Activated CD4-positive, alpha-beta T cell treated with anti-CD3 and anti-CD28 coated beads, Interleukin-2, amount 50 U/mL, for 48 hours (primary cell): ENCODE measurements at places on chromosomes 3 and 15.
A peak's percentile ranks its signal among the peaks of the same experiment; 100 is the strongest.

GRCh38 chr15:67564968-67565345 is 22.5 kb downstream of the MAP2K5 start:
- DNase-seq = no peak

GRCh38 chr15:46151786-46152185 is 517.0 kb downstream of the SQOR start:
- no peak for DNase-seq

DNA sequence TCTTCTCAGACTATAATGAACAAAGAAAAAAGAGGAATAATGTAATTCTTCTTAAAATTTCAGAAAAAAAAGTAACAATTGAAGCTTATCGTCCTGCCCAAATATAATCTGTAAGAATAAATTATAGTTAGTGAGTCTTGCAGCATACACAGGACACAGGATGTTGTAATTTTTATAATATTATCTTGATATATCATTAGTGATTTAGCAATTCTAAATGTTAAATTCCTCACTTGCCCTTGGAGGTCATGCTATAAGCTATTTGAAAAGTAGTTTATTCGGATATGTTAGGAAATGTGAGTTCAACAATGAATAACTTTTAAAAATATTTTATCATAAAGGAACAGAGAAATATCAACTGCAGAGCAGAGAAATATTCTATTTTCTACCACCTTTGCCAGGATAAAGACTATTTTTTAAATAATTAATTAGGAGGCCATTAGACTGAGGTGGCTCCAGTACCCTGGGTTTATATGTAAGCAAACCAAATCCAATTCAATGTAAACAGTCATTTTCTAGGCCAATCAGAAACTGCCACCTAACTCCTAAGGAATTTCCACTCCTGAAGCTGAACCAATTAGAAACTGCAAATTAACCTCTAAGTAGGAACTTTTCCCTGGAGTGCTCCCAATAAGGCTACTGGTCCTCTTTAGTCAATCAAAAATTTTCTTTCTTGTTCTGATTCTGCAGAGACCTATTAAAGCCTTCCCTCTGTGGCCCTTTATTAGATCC is 1109.3 kb downstream of the ROBO2 start:
- no peak for DNase-seq

DNA sequence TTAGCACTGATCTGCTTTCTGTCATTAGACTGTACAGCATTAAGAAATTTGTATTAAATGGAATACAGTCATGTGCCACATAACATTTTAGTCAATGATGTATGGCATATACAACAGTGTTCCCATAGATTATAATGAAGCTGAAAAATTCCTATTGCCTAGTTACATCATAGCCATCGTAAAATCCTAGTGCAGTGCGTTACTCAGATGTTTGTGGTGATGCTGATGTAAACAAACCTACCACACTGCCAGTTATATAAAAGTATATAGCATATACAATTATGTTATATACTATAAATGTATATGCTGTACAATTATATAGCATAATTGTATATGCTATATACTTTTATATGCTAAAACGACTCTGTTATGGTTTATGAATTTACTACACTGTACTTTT is 41.7 kb downstream of the APH1B start:
- no peak for DNase-seq

DNA sequence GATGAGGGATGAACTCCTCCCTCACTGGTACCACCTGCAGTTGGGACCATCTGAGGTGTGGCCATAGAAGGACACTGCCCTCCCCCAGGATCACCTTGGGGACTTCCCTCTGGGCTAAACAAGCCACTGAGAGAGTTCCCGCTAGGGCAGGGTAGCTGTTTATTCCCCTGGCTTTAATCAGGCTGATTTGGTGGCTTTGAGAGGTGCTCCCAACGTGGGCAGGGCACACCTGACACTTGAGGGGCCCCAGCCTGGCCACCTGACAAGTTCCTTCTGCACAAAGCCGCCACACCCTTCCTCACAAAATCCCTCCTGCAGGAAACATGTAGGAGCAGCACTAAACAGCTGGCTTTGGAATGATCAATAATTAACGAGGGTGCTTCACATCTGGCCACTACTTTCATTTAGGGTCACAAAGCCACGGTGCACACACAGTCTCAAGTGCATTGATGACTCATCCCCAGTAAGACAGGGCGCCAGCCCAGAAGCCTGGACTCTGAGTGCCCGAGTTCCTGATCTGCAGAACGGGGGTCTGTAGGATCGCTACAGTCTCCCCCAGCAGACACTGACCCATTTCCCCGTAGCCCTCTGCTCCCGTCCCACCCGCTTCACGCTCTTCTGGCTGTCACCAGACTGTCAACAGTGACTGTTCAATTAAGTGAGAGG is 75.1 kb downstream of the ATP10A start:
- DNase-seq = no peak

DNA sequence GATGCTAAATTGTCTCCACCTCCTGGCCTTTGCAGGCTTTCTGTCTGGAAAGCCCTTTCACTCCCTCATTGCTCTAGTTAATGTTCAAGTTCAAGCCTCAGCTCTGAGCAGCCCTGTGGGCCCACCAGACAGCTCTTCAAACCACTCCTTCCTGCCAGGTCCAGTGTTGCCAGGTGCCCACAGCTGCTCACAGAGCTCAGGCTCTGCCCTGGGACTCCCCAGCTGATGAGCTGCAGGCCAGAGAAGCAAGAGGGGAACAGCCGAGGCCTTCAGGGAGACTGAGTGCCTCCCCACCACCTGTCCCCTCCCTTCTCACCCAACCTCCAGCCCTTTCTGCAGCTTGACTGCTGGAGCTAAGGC is 1.3 kb upstream of the ZBTB47 start:
- DNase-seq = no peak

GRCh38 chr3:119586733-119587172 is 7.5 kb downstream of the ADPRH start:
- DNase-seq = no peak

- no peak for DNase-seq
Observed at GRCh38 chr3:141266797-141267555, 35.4 kb downstream of the PXYLP1 start.

DNA sequence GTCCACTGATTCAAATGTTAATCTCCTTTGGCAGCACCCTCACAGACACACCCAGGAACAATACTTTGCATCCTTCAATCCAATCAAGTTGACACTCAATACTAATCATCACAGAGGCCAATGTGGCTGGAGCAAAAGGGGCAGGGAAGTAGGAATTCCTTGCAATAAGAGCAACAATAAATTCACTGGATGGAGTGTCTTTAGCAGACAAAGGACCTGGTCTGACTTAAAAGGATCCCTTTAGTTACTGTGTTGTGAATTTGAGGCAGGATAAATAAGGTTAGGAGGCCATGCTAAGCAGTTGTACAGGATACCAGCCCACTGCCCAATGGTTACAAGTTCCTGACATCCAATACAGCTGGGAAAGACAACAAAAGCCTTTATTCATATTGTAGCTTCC is 12.3 kb upstream of the GFM1 start:
- DNase-seq = no peak

DNA sequence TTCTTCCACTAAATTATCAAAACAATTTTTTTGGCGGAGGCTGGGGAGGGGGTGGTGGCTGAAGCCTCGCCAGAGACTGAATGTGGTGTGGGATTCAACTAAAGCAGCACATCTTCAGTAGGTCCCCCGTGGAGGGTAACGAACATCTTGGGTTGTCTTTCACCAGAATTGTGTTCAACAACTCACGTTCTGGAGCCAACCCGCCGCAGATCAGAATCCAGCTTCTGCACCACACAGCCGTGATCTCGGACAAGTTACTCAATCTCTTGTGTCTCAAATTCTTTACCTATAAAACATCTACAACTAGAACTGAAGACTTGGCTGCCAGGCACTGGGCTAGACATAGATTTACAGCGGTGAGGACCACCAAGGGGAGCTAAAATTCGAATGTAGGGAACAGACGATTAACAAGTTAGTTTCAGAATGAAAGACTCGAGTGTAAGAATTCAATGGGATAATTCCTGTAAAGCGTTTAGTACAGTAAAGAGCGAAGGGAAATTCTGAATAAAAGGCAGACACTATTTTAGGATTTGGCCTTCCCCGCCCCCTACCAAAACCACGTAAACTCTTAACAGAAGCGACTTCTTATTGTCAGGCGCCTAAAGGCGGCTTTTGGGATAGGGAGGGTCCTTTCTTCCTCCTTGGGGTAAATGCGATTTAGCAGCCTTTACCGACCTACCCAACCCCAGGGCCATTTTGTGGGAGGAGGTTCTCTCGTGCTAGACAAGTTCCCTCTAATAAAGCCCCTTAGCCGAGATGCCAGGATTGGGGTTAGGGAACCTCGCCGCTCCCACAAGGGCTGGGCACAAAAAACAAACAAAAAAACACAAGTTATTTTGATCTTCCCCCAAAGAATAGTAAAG is 697 bp upstream of the RAB5A start:
- DNase-seq = no peak

DNA sequence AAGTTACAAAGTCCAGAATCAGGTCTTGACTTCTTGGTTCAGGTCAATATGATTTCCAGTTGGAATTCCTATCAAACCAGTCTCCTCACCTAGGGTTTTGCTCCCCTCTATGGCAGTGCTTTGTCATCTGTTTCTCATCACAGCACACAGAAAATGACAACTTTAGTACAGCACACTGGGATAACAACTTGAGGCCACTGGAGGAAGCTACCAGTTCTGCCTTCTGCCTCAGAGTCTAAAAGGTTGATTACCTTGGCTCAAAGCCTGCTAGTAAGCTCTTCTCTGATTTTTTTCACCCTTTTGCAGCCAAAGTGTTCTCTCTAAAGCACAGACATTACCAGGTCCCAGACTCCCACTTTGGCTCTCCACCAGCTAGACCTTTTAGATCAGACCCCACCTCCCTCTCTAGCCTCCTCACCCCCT is 24.8 kb upstream of the TRIM59 start:
- DNase-seq = no peak

- no peak for DNase-seq
Observed at GRCh38 chr3:66475386-66476020, 25.3 kb downstream of the LRIG1 start.

GRCh38 chr3:129059311-129059958 is 1.1 kb upstream of the GP9 start:
- DNase-seq = no peak

DNA sequence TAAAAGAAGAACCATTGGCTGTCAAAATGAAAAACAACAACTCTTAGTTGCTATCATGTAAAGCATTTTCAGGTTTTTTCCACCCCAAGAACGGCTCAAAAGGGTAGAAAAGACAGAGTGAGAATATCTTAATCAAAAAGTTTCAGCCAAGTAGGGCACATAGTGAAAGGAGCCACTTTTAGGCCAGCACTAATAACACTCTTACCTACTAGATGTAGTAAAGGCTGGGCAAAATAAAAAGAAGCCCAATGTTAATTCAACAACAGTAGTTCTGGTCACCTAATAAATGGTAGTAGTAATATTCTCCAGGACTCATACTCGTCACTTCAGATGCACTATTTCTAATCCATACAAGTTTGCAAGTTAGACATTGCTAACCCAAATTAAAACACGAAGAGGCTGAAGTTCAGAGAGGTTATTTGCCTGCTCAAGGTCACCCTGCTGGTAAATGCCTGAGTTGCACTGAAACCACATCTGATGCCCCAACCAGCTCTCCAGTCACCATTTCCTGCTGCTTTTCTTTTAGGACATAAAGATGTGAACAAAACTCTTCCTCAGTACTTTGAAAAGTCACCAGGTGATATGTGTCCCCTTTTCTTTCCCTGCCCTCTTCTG is 7.5 kb downstream of the GOLIM4 start:
- DNase-seq = no peak

DNA sequence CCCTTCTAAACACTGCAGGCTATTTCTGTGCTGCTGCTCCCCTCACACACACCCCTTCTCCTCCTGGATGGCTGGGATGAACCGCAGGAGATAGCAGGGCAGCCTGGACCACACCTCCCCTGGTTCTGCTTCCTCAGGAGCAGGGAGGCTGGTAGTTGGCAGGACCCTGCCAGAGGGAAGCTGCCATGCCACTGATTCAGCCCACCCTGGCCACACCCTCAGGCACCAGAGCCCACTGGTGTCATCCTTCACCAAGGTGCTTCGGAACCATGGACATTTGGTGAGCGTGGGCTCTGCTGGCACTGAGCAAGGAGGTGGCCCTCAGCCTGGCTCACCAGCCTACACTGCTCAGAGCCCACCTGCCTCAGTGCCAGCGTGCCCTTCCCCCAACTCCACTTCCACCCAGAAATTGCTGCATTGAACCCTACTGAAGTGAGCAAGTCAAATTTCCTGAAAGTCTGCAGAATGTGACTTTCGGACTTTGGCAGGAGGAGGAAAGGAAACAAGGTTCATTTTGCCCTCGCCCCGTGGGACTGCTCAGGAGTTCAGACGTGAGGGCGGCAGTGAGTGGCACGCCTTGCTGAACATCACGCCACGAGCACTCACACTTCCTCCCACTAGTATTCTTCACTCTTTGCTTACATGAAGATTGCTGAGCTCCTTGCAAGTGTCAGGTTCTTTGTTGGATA is 26.3 kb downstream of the BMF start:
- no peak for DNase-seq

GRCh38 chr3:197554196-197554561 is 1.6 kb downstream of the BDH1 start:
- no peak for DNase-seq

DNA sequence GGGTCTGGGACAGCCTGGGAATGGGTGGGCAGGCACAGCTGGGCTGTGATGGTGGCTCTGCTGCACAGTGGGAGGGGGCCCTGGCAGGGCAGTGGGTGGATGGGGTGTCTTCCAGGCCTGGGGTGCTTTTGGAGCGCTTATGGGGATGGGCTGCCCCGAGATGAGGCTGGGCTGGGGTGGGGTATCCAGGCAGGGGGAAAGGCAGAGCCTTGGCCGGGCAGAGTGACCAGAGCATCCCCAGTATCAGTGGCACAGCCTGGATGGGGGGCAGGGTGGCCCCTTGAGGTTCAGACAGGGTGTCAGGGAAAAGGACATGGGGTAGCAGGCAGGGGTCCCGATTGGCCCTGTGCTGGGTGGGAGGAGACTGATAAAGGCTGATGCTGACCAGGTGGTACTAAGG is 26.6 kb downstream of the HDAC11 start:
- no peak for DNase-seq

GRCh38 chr3:30496066-30496966 is 110.1 kb upstream of the TGFBR2 start:
- DNase-seq = no peak

DNA sequence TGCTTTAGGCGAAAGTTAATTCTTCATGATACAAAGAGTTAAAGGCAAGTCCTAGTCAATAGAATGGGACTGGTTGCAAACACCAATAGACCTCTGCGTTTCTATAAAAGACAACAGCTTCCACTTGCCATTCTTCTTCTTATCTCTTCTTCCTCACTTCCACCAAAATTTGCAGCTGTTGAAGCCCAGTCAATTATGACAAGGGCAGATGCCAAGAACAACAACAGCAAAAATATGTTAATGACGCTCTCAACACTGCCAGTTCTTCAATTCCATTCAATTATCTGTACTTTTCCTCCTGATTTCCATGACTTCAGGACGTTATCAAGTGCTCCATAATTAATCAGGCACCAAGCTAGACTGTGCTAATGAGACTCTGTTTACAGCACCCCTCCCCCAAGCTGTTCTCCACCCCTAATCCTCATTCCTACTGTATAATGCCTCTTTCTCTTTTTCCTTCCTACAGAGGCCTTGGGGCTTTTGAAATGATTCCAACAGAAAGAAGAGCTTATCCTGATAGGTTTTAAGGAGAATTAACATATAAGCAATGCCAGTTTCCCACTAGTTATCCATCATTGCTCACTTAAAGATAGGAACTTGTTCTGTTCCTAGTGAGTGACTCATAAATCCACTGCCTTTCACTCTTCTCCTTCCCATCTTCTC is 1160.5 kb downstream of the IGSF11 start:
- DNase-seq = no peak

- peak; percentile 13 for DNase-seq
Observed at GRCh38 chr3:17749281-17749680, 6.8 kb upstream of the TBC1D5 start.

- DNase-seq = no peak
Observed at GRCh38 chr3:99663977-99664376, 25.6 kb downstream of the COL8A1 start.
